ENCODE measurements at places on chromosomes 12 and 14. TPM values are rescaled to one million over a fixed set of nuclear protein-coding genes. Genes with fewer than 3 reads are reported as not detected.

DNA sequence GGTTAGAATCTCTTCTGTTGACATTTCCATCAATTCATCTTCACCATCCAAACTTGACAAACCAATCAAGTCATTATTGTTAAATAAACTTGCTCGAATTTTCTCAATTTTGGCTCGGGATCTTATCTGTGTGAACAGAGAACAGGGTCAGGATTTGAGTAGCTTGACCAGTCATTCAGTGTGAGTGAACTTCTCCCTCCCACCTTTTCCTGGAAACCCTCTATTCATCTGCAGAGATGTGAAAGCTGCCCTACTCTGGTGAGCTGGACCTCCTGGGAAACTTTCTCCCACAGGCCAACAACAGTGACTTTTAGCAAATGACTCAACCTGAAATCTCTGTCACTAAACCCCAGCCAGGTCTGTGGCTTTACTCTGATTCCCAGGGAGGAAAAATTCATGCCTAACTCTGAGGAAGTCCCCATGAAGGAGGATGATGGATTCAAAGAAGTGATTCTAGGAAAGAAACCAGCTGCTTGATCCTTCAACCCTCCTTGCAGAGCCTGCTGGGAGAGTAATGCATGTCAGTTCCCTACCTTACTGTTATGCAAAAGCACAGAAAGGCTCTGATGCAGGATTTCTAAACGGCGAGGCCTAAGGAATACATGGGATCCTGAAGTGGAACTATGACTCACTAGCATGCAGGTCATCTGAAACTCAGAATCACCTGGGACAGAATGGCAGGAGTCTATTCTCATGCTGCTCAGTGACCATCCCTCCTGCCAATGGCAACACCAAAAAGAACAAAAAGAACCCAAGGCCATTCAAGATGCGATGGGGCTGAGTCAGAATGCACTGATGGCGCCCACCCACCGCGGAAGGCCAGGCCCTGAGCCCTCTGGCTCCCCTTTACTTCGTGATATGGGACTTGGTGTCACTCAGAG lies 58.0 kb downstream of the TRAFD1 start:
- no peak for DNase-seq

TAS2R20 gene
- total RNA-seq, result 0.54 TPM

- no peak for DNase-seq
Measured at GRCh38 chr14:72097173-72097783, 165.0 kb downstream of the RGS6 start.

DNA sequence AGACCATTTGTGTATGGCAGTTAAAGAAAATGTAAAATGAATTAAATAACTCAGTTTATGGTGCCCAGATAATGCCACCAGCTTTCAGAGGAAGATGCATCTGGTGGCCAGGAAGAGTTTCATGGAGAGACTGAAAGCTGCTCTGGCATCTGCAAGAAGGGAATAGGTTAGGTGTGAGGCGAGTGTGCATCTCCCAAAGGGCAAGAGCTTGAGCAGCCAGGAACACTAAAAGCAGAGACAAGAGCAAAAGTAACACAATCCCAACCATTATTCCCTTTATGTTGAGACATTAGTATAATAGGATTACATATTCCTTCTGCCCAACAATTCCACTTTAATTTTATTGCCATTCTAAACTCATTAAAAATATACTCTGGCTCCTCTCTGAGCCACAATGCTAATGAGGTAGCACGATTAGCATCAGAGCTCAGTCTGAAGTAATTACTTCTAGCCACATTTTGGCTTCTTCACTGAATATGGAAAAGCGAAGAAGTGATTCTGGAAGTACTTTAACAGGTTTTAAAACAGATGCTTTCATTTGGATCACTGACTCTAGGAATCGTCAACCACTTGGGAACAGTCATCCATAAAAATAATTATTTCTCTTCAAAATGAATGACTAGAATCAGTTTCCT lies 309.4 kb upstream of the TMTC1 start:
- no peak for DNase-seq

DNA sequence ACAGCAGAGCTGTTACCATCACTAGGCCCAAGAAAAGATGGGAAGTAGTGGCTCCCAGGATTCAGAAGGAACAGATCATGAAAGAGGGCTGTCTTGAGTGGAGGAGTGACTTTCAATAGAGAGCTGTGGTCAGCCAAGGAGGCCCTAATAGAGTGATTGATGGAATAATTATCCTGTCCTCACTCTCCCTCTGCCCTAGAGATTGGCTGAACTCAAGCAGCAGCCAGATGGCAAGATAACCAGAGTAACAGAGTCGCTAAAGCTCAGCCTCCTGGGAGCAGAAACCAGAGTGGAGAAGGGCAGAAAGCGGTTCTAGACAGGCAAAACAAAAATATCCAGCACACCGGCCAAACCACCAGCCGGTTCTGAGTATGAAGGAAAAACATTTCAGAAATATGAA lies 23.1 kb downstream of the GMFB start:
- no peak for DNase-seq

GRCh38 chr12:90896164-90896563 lies 58.8 kb downstream of the CCER1 start:
- no peak for DNase-seq

DNA sequence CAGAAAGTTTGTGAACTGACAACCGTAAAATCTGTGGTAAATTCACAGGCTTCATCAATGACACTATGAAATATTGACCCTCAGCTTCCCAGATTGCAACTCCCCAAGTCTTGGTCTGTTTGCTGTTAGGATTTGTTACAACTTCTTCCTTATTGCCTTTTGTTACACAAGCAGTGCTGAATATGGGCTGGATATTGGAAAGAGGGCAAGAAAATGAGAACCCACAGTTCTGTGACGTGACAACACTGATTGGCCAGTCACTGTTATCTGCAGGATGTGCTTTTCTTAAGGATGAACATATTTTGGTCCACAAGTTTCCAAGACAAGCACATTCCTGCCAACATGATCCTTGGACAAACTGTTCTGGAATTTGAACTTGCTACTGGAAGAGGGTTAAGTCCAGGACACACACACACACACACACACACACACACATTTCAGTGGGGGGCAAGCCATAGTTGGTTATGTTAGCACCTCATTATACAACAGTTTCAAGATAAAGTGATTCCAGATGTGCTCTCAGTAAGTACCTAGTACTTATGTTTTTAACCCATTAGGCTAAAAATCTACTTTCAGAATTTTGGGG lies 16.6 kb upstream of the SLC38A2 start:
- no peak for DNase-seq

GRCh38 chr12:81167694-81168093 lies 89.8 kb downstream of the ACSS3 start:
- no peak for DNase-seq

DNA sequence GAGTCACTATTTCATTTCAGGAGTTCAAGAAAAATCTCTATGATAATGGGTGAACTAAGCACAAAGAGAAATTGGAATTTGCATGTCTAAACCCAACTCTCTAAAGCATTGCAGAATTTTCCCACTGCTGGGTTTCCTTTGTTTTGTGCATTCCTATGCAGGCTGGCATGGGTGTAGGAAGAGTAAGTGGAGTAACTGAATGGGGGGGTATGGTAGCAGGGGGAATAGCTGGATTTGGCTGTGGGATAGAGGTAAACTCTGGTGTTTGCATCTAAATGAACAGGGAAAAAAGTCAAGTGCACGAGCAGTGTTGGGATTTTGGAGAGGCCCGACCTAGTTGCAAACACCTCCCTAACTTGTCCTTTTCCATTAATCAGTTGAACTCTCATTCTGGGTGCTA lies 159.1 kb downstream of the ANO4 start:
- no peak for DNase-seq

DNA sequence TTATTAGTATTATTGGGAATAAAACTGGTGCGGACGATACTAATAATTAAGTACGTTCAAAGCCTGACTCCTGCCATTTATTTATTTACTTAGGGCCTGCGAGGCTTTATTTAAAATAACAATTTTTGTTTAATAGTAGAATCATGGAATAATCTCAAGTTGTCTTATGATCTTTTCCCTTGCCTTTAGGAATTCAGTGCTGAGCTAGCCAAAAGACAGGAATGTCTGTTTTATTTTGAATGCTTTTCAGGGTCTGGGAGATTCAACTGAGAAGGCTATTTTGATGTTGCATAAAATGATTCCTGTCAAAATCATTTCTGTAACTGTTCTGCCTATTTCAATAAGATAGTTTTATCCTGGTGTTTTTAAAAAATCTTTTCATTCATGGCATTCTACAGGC lies 489.8 kb downstream of the EGLN3 start:
- DNase-seq, result no peak

DNA sequence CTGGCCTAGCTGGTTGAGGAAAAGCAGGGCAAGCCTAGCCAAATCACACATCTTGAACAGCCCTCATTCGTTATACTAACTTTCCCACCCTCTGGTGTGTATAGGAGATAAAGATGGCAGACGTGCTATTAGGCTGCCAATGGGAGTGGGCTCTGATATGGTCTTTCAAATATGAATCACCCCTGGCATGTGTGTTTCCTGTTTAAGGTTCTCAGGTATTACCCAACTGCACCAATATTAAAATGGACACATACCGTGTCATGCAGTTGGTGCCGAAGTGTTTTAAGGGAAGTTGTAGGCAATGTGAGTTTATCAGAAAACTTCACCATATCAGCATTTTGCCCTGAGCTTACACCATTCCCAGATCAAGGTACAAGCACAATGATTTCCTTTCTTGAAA lies 33.4 kb downstream of the CHST11 start:
- DNase-seq, result no peak

- no peak for DNase-seq
Measured at GRCh38 chr14:72515779-72516770, 377.8 kb downstream of the DPF3 start.

- DNase-seq, result no peak
Measured at GRCh38 chr14:55239320-55239719, 31.9 kb upstream of the FBXO34 start.

DICER1 gene
- 38.1 TPM for total RNA-seq

DNA sequence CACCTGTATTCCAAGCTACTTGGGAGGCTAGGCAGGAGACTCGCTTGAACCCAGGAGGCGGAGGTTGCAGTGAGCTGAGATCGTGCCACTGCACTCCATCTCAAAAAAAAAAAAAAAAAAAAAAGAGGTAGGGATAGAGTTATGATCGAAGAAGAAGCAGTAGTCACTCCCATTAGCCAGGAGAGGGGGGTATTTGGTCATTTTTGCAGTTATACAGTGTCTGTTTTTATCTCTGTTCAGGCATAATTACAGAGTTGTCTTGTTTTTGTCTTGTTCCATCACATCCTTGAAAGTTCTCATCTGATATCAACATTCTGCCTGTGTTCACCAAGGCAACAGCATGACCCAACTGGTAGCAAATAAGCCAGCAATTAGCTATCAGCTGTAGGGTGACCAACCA lies 98.5 kb upstream of the TMPO start:
- no peak for DNase-seq

DNA sequence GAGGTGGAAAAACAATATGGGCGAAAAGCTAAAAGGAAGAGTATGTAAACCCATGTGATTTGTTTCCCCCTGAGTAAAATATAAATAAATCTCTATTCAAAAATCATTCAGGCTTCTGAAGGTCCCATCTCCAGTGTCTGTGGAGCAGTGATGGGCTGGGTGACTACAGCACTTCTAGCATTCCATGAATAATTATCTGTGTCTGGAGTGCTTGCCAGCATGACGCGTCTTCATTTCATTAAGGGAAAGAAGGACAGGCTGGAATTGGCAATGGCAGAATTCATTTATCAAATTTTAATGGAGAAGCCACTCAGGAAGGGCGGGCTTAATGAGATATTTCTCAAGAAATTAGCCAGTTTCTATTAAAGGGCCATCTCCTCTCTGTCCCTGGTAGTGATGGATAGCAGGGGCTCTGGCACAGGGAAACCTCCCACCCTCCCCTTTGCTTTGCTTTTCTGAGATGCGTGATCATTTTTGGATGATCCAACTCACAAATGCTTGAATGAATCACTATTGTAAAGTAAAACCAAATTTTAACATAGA lies 916.3 kb upstream of the SEL1L start:
- DNase-seq, result no peak

DNA sequence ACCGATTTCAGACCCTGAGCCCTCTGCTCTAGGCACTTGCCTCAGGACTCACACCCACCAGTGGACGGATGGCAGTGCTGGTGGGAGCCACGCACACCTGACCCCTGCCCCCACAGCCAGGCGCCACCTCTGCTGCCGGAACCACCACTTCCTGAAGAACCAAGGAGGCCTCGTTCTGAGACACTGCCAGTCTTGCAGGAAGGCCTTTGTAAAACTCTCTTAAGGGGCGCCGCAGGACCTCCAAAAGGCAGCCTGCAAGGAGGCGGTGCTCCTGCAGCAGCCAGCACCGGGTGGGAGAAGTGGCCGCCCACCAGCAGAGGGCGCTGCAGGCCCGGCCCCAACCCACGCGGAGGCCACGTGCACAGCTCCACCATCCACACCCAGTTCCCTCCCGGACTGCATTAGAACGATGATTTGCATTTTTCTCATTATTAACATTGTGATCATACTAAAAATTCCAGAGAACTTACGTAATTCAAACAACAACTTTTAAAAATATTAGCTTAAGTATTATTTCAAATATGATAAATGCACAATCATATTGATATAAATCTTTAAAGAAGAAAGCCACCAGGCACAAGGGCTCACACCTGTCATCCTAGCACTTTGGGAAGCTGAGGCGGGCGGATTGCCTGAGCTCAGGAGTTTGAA lies 12.8 kb downstream of the STX2 start:
- DNase-seq, result peak; percentile 70

FUT8 gene
- total RNA-seq, result 38.7 TPM

PIWIL1 gene
- total RNA-seq, result not detected

DNA sequence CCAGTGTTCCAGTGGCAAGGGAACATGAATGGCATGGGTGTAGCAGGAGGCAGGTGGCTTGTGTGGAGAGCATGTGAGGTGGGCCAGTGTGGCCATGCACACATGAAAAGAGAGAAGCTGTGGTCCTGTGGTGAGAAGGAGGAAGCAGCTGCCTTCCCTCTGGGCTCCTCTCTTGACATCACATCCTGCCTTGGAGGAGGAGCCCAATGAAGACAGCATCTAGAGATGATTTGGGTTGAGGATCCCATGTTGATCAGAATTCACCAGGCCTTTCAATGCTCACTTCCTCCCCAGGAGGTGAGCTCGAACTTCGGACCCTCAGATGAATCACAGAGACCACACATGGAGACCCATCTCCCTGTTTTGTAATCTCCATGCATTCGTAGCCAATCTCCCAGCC lies 82.6 kb downstream of the LRRC74A start:
- peak; percentile 64 for DNase-seq

OR4K5 gene
- not detected for total RNA-seq

- DNase-seq, result peak; percentile 42
Measured at GRCh38 chr12:98745578-98746391, 100.7 kb downstream of the APAF1 start.

TCL1B gene
- not detected for total RNA-seq

GRCh38 chr14:91575469-91576208 lies 65.5 kb upstream of the PPP4R3A start:
- no peak for DNase-seq

GRCh38 chr14:97538749-97539410 lies 741.7 kb downstream of the VRK1 start:
- no peak for DNase-seq

All from activated naive CD4-positive, alpha-beta T cell treated with anti-CD3 and anti-CD28 coated beads for 36 hours (primary cell).